ENCODE measurements at places on chromosomes 16 and 17. TPM values are rescaled to one million over a fixed set of nuclear protein-coding genes. Genes with fewer than 3 reads are reported as not detected.

DNA sequence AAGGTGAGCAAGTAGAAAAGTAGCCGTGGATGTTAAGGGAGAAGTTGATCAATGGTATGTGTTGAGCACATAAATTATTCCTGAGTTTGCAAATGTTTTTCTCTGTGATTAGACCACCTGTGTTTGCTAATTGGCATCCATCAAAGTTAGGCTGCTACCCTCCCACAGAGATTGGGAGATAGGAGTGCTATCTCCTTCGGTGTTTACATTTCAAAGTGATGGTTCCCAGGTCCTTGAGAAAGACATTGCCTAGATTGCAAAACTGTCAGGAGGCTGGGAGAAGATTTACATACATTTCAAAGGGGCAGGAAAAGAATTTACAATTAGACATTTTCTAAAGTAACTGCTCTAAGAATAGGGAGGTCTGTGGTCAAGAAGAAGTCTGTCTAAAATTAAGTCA is 54.3 kb upstream of the CNTNAP4 start:
- no peak overlapping the region for H3K4me3 ChIP-seq
- H3K4me1 ChIP-seq, result peaks cover 8% of the 10 kb centered on the region
- no peak overlapping the region for H3K27ac ChIP-seq
- no peaks in the 10 kb centered on the region for H3K36me3 ChIP-seq
- DNase-seq, result no peak

- no peak for DNase-seq
- H3K4me3 ChIP-seq, result no peak overlapping the region
- H3K4me1 ChIP-seq, result peaks cover 75% of the 10 kb centered on the region
- H3K27me3 ChIP-seq, result no peaks in the 10 kb centered on the region
- peak overlapping the region; percentile 95 for H3K27ac ChIP-seq
- H3K36me3 ChIP-seq, result peaks cover 1% of the 10 kb centered on the region
Measured at GRCh38 chr16:67458121-67458641, 22.8 kb downstream of the ATP6V0D1 start.

DNA sequence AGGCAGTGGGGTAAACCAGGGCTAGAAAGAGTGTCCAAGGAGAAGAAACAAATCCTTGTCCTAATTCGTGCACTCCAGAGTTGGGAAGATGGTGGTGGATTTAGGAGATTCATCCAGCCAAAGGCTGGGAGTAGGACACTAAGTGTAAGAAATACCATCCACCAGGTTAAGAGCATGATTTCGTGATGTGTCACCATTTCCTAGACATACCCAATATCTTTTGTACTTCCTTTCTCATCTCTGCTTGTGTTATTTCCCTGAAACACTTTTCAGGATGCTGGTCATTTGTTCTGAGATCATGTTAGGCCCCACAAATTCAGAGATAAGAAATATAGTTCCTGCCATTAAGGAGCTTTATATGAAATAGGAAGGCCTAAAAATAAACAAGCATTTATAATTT is 106.3 kb upstream of the HLF start:
- no peaks in the 10 kb centered on the region for H3K27me3 ChIP-seq
- no peak for DNase-seq
- no peak overlapping the region for H3K27ac ChIP-seq
- no peaks in the 10 kb centered on the region for H3K36me3 ChIP-seq
- no peak overlapping the region for H3K4me3 ChIP-seq

DNA sequence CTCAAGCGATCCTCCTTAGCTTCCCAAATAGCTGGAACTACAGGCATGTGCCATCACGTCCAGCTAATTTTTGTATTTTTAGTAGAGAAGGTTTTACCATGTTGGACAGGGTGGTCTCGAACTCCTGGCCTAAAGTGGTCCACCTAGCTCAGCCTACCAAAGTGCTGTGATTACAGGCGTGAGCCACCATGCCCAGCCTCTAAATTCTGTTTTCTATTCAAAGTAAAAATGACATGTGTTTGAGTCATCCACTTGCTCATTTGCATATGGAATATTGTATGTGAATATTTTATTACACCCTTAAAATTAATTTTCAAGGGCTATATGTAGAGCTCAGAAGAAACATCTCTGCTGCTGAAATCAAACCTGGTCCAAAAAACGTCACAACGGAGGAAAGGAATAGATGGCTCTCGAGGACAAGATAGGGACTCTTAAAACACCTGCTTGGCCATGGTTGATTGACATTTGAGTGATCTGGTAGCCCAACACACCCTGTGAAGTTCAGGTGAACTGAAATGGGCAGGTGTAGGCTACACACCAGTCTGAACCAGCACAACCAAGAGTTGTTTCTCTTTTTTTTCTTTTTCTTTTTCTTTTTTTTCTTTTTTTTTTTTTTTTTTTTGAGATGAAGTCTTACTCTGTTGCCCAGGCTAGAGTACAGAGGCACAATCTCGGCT is 51.1 kb downstream of the SF3B3 start:
- DNase-seq, result no peak
- no peaks in the 10 kb centered on the region for H3K27me3 ChIP-seq
- H3K4me3 ChIP-seq, result no peak overlapping the region
- H3K4me1 ChIP-seq, result peaks cover 4% of the 10 kb centered on the region

DNA sequence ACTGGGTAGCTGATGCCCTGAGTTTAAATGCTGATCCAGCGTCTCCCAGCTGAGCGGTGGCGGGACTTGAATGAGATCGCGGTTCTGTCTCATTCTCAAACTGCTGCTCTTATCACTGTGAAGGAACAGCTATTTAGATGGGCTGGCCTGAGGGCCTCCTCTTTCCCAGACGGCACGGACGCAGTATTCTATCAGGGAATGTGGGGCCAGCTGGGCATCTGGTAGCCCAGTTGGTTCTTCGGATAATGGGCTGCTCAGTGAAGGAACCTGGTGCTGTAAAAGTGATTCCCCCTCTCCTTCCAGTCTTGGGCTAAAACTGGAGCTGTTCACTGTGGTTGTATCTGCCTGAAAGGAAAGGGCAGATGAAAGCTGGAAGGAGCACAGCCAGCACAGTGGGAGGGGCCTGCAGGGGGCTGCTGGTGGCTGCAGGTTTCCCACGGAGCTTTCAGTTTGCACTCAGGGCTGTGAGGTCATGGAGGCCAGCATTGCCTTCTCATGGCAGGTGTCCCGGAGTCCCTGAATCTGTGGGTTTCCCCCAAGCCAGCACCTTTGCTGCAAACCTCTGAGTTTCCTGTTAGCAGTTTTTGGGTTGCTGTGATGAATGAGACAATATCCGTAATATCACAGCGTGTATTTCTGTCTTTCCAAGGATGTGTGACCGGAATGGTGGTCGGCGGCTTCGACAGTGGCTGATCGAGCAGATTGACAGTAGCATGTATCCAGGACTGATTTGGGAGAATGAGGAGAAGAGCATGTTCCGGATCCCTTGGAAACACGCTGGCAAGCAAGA is 3.6 kb downstream of the IRF8 start:
- no peak for DNase-seq
- H3K4me3 ChIP-seq, result no peak overlapping the region
- peaks cover 18% of the 10 kb centered on the region for H3K4me1 ChIP-seq
- H3K27me3 ChIP-seq, result peaks cover 5% of the 10 kb centered on the region
- no peak overlapping the region for H3K27ac ChIP-seq

FAM20A gene
- 1.3 TPM for total RNA-seq

- no peak for DNase-seq
- H3K27me3 ChIP-seq, result no peaks in the 10 kb centered on the region
- H3K4me1 ChIP-seq, result peaks cover 21% of the 10 kb centered on the region
Measured at GRCh38 chr17:3983606-3984484, 19.6 kb upstream of the ATP2A3 start.

DNA sequence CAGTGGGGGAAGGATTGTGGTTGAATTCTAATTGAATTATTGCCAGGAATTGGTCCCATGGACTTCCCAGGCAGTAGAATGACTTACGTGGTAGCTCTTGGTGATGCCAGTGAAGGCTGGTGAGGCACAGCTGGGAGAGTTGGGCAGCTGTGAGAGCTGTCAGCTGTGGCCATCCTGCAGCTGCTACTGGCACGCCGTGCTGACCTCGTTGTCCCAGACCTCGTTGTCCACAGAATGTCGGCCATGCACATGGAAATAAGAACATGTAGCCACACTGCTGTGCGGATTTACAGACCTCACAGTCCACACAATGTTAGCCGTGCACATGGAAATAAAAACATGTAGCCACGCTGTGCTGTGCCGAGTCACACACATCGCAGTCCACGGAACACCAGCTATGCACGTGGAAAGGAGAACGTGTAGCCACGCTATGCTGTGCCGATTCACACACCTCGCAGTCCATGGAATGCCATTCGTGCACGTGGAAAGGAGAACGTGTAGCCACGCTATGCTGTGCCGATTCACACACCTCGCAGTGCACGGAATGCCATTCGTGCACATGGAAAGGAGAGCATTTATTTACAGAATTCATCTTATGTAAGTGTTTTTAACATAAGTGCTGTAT is 59.2 kb downstream of the BANP start:
- no peak for DNase-seq
- H3K27me3 ChIP-seq, result no peaks in the 10 kb centered on the region
- no peak overlapping the region for H3K27ac ChIP-seq
- no peak overlapping the region for H3K4me3 ChIP-seq
- H3K36me3 ChIP-seq, result peaks cover 3% of the 10 kb centered on the region

GRCh38 chr17:68706356-68706920 is 105.3 kb upstream of the FAM20A start:
- H3K27me3 ChIP-seq, result no peaks in the 10 kb centered on the region
- peak overlapping the region; percentile 13 for H3K27ac ChIP-seq
- H3K36me3 ChIP-seq, result no peaks in the 10 kb centered on the region
- DNase-seq, result no peak

KRT40 gene
- total RNA-seq, result 1.6 TPM

KRT28 gene
- total RNA-seq, result not detected

SLC52A1 gene
- total RNA-seq, result not detected

- no peaks in the 10 kb centered on the region for H3K4me1 ChIP-seq
- H3K4me3 ChIP-seq, result no peak overlapping the region
- H3K27ac ChIP-seq, result no peak overlapping the region
- H3K27me3 ChIP-seq, result no peaks in the 10 kb centered on the region
Measured at GRCh38 chr16:9177861-9178260, 86.4 kb downstream of the HAPSTR1 start.
